Trophoblast cell (in vitro differentiated cells and primary cell): ENCODE measurements at places on chromosomes 16 and 17.
A peak's percentile ranks its signal among the peaks of the same experiment; 100 is the strongest.

DNA sequence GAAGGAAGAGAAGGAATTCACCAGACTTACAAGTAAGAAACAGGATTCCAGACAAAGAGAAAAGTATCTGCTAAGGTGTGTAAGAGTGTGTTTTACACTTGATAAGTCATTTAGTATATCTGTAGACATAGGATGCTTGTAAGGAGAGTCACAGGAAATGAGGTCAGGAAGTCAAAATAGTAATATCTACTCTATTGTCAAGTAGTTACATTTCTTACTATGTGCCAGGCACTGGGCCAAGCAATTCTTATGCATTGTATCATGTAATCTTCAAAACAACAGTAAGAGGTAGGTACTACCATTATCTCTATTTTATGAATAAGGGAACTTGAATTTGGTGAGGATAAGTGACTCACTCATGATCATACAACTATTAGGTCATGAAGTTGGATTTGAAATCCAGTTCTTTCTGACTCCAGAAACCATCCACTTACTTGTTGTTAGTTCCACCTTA is 129.1 kb downstream of the SNX11 start:
- DNase-seq: no peak

DNA sequence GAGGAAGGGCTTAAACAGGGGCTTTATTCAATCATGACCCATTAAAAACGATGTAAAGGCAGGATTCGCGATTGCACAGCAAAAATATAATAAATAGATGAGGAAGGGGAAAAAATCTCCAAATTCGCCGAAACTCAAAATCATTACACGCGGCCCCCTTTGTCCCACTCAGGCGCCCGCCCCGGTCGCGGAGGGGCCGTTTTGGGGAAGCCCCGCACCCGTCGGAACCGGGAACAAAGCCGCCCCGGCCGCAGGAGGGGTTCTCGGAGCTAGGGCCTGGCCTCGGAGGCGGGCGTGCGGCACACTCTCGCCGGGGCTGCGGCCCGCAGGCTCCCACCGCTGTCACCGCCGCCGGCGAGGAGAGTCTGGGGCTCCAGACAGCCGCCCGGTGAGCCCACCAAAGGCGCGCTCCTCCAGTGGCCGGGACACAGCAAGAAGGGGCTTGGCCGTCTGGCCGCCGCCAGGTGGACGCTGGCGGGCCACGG is 521 bp downstream of the C16orf87 start:
- peak; percentile 37 for DNase-seq

GRCh38 chr17:7586673-7587419 is 3.0 kb downstream of the SOX15 start:
- DNase-seq: no peak

DNA sequence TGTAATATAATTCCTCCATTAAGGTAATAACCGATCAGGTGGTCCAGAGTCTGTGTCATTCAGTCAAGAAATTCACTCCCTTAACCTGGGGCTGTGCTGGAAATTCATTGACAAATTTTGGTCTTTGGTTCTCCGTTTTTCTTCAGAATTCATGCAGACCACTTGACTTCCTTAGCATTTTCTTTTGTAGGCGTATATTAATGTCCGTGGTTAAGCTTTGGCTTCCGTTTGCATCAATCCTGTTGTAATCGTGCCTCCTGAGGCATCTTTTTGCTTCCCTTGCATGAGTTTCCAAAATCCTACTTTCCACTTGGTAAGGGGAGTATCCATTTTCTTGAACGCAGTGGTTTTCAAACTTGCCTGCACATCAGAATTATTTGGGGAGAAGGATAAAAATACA is 9.0 kb downstream of the LRRC37B start:
- DNase-seq: no peak

- DNase-seq: no peak
These were observed 21.9 kb downstream of the KCNJ2 start for GRCh38 chr17:70190959-70191805.
